ENCODE measurements at places on chromosomes 1 and 21.

GRCh38 chr1:24113641-24114033, 1.7 kb upstream of the MYOM3 start:
- H3K4me1 ChIP-seq: peaks cover 7% of the 10 kb centered on the region
- no peak for DNase-seq
- H3K36me3 ChIP-seq: no peaks in the 10 kb centered on the region
- no peak overlapping the region for H3K4me3 ChIP-seq
- no peaks in the 10 kb centered on the region for H3K27me3 ChIP-seq

DNA sequence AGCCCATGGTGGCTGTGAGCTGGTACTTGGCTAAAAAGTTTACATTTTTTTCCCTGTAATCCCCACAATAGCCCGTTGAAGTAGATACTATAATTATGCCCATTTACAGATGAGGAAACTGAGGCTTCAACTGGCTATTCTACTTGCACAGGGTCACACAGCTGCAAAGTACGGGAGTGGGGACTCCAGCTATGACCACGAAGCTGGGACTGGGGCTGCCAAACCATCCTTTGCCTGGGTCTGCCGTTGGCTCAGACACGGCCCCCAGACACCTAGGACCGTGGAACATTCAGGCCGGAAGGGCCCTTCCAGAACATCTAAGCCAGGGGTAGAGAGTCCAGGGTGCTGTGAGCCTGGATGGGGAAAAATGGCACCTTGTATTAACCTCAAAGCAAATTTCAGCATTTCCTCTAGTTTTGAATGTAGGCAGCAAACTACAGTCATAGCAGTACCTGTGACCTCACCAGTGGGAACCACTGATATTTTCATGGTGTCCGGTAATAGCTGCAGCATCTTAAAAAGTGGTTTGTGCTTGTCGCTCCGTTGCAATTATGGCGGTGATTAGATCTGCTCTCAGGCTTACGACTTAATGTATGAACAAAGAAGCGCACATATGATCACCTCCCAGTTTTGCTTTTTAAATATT, 4.3 kb downstream of the TP73 start:
- DNase-seq: no peak
- H3K27ac ChIP-seq: no peak overlapping the region
- peaks cover 20% of the 10 kb centered on the region for H3K27me3 ChIP-seq
- H3K4me3 ChIP-seq: no peak overlapping the region
- H3K36me3 ChIP-seq: no peaks in the 10 kb centered on the region

- no peaks in the 10 kb centered on the region for H3K36me3 ChIP-seq
- no peak overlapping the region for H3K27ac ChIP-seq
- DNase-seq: no peak
- no peak overlapping the region for H3K4me3 ChIP-seq
Measured at GRCh38 chr1:153429266-153430165, 13.2 kb downstream of the S100A7A start.

DNA sequence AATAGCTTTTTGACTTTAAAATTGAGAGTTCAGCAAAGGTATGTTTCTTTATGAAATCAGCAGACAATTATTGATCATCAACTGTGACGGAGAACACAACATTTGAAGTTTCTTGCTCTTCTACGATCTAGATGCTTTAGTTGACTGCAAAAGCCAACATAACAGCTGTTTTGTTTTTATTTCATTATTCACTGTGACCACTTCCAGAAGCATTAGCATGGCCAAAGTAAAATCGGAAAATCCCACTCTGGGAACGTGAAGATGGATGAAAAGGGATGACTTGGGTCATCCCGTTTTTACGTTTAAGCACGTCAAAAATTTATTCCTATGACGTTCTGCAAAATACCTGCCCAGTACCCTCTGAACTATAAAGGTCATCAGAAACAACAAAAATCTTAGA, 833.0 kb upstream of the ADAMTS5 start:
- no peak overlapping the region for H3K4me3 ChIP-seq
- H3K36me3 ChIP-seq: no peaks in the 10 kb centered on the region
- no peaks in the 10 kb centered on the region for H3K27me3 ChIP-seq
- H3K27ac ChIP-seq: no peak overlapping the region
- no peaks in the 10 kb centered on the region for H3K4me1 ChIP-seq
- DNase-seq: no peak

DNA sequence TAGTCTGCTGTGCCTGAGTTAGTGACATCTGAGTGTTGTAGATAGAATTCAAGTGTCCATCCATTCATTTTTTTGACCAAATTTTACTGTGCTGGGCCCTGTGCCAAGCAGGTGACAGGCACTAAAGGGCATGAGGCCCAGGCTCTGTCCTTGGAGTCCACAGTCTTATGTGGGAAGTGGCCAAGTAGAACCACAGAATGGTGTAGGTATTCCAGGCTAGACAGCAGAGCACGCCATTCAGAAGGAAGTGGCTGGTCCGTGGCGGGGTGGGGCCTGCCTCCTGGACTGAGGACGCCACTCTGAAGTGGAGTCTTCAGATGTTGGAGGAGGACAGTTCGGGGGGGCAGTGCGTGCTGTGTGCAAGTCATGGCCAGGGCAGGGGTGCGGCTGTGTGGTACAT, 68.9 kb upstream of the ACTL8 start:
- no peaks in the 10 kb centered on the region for H3K36me3 ChIP-seq
- H3K4me3 ChIP-seq: no peak overlapping the region
- no peaks in the 10 kb centered on the region for H3K4me1 ChIP-seq

- no peak for DNase-seq
- H3K27me3 ChIP-seq: no peaks in the 10 kb centered on the region
- no peak overlapping the region for H3K4me3 ChIP-seq
Measured at GRCh38 chr21:19440792-19441655, 1037.4 kb upstream of the TMPRSS15 start.

All from upper lobe of left lung (tissue), 6 donors.